ENCODE measurements at places on chromosomes 11 and 22.
A peak's percentile ranks its signal among the peaks of the same experiment; 100 is the strongest.

GRCh38 chr11:133549826-133550225 is 17.5 kb upstream of the OPCML start:
- no peak for DNase-seq

DNA sequence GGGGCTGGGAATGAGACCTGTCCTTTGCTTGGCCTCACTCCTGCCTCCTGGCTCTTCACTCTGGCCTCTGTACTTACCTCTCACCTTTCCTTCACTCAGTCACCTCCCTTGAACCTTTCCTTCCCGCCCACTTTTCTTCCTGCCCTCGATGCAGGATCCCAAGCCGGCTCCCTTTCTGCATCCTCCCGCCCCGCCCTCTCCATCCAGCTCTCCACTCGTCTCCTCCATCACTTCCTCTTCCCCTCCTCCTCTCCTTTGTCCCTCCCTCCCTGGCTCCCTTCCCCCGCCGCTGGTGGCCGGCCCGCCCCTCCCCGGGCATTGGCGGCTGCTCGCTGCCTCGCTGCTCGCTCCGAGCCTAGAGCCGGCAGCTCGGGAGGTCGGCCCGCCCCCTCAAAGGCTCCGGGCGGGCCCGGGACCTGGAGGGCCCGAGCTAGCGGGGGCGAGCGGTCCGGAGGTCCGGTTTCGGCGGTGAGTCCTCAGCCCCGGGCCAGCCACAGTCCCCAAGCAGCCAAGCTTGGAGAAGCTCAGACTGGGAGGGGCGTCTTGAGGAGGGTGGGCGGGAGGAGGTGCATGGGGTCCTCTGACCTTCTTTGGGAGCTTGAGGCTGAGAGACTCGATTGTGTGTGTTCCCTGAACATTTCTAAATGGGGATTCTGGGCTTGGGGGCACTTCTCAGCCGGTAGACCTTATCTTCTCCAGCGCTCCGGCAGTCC is 13.8 kb downstream of the PHLDB1 start:
- DNase-seq = peak; percentile 65

GRCh38 chr22:36258701-36259614 is 6.0 kb downstream of the APOL1 start:
- peak; percentile 69 for DNase-seq

DNA sequence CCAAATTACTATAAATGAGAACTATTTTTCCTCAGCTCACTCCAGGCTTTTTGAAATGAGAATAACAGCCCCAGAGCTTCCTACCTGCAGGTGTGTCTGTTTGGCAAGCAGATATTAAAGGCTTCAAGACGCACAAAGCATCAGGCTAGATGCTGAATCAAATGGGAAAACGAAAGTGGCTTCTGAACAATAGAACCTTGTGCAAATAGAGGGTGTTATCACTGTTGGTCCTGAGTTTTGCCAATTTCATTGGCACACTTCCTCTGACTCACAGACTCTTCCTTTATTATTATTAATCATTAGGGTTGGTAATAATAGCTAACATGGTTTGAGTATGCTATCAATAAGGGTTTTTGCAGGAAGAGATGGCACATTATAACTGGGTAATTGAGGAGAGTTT is 13.4 kb downstream of the SYT13 start:
- DNase-seq = no peak

- no peak for DNase-seq
Observed at GRCh38 chr11:103958475-103959215, 77.8 kb upstream of the DDI1 start.

DNA sequence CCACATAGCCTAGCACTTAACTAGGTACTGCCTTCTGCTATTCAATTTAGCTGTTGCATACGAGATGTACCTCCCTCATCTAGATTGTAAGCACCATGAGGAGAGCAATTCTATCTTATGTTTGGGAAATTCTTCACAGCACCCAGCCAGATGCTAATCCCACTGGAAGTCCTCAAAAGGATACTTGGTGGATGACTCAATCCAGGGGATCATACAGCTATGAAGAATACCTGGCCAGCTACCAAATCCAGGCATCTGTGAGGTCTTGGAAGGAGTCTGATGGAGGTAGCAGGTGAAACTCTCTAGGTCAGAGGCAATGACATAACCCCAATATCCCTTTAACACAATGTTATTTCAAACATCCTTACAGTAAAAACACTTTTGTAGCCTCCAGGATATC is 167.8 kb upstream of the NCAM1 start:
- no peak for DNase-seq

DNA sequence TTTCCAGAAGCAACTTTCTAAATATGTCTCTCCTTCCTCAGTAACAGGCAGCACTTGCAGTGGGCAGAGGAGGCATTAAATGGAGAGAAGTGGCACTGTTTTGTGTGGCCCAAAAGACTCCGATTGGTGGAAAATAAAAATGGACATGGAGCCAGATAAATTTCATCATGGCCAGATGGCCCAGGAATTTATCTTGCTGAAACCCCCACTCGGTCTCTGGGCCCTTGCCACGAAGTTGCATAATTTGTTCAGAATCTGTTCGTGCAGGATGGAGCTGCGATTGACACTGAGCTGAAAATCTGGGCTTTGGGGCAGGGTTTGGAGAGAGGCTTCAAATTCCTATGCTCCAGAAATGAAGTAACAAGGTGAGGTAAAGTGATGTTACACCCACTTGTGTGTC is 65.5 kb downstream of the C11orf91 start:
- no peak for DNase-seq

- DNase-seq = no peak
Observed at GRCh38 chr22:42493393-42493792, 26.2 kb downstream of the RRP7A start.

DNA sequence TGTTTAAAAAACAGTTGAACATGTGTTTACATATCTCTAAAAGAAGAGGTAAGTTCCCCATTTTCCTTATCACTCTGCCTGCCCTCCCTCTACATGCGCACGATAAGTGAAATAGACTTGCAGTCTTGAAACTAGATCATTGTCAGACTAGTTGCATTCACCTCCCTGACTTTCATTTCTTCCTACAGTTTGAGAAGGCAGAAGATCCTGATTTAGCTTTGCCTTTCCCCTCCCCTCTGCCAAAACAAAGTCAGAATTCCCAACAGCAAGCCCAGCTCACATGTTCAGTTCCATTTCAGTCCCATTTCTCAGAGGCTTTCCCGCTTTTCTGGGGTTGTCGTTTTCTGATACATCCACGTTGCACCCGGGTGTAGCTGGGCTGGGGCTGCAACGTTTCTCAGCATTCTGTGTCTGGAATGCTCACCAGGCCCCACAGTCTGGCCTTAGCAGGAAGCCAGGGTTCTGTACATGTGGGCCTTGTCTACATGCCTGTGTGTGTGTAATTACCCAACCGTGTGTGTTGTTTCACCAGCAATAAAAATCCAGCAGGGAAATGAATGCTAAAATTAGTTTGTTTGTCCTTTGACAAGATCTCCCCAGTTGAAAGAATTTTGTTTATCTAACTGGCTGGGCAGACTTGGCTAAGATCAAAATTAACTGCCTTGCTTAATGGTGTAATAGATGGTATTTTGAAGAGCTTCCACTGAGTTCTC is 179.2 kb downstream of the DBX1 start:
- no peak for DNase-seq

GRCh38 chr11:93000511-93001476 is 31.3 kb downstream of the MTNR1B start:
- no peak for DNase-seq

- DNase-seq = no peak
Observed at GRCh38 chr11:2482204-2482603, 37.4 kb downstream of the KCNQ1 start.

DNA sequence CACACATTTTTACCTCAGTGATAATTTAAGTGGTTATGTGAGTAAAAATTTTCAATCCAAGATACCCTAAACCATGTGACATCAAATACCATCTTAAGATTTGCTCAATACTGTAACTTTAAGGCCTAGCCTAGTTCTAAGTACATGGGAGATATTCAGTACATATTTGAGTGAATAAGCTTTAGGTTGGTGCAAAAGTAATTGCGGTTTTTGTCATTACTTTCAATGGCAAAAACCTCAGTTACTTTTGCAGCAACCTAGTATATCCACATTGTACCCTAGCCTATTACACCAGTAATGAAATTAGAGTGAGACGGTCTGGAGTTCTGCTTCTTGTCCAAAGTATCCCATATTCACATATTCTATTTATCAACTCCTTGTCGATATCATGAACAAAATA is 700.1 kb downstream of the LRRC4C start:
- DNase-seq = no peak

DNA sequence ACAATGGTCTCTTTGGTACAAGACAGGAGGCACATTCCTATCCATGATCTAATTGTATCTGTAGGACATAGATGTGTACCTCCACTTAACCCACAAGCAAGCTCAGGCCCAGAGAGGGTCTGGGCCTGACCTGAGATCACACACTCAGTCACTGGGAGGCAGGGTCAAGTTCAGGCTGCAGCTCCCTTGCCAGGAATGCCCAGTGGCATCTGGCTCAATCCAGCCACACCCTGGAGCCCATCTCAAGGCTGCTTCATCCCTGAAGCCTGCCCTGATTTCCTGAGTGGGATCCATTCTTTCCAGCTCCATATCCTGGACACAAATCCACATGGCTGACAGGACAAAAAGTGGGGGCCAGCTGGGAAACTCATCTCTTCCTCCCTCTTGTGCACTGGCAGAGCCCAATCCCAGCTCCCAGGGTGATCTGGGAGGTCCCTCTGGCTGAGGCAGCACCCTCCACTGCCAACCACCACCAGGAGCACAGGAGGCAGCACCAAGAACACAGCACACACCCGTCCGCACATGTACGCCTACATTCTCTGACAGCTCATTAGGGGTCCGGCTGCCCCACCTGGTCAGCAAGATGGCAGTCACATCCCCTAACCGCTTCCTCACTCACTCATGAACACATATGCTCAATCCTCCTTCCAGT is 39.2 kb upstream of the KLHL35 start:
- DNase-seq = no peak

DNA sequence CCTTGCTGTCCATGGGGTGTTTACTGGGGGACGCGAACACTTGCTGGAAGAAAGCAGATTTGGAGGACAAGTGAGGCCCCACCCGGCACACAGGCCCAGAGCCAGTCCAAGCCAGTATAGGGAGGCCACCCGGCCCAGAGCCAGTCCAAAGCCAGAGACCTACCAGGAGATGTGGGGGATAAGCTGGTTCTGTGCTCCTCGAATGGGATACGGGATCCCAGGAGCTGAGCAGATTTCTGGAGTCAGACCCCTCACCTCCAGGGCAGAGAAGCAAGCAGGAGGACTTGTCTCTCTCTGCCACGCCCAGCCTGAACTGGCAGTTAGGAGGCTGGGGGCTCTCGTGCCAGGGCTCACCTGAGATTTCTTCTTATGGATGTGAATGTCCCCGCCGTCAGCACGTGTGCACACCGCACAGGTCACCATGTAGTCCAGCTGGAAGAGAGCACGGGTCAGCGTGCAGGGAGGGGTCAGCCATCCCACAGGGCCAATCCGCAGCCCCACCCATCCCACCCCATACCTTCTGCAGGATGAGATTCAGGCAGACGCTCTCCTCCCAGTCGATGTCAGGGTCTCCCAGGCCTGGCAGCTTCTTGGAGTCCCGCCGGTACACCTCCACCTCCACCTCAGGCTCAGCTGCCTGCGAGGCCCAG is 35.3 kb downstream of the KIAA0930 start:
- no peak for DNase-seq

- no peak for DNase-seq
Observed at GRCh38 chr22:24444251-24444650, 16.9 kb downstream of the ADORA2A start.

DNA sequence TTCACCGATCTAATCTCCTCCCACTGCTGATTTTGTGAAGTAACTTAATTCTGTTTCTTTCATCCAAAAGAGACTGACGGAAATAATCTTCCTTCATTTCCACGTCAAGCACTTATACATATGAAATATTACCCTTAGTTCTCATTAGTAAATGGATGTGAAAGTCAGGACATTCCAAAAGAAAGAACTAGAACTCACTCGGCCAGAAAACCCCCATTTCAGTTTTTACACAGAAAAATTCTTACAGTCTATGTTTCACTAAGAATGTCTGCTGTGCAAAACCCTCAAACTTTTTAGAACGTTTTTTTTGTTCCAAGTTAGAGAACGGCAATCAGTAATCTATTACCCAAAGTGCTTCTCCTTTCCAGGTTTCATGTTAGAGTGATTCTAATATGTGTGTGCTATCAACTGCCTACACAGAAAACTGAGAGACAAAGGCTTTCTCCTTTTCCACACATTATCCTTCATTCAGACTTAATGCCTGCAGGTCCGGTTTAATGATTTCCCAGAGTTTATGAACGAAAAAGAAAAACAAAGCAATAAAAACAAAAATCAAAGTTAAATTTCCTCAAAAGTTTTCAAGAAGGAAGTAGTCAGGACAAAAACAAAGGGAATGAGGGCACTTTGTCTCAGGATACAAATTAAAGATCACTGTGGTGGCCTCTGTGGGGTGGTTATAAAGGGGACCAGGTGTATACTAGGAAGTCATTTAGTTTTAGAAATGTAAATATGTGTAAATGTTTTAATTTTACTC is 11.3 kb upstream of the SESN3 start:
- DNase-seq = no peak

DNA sequence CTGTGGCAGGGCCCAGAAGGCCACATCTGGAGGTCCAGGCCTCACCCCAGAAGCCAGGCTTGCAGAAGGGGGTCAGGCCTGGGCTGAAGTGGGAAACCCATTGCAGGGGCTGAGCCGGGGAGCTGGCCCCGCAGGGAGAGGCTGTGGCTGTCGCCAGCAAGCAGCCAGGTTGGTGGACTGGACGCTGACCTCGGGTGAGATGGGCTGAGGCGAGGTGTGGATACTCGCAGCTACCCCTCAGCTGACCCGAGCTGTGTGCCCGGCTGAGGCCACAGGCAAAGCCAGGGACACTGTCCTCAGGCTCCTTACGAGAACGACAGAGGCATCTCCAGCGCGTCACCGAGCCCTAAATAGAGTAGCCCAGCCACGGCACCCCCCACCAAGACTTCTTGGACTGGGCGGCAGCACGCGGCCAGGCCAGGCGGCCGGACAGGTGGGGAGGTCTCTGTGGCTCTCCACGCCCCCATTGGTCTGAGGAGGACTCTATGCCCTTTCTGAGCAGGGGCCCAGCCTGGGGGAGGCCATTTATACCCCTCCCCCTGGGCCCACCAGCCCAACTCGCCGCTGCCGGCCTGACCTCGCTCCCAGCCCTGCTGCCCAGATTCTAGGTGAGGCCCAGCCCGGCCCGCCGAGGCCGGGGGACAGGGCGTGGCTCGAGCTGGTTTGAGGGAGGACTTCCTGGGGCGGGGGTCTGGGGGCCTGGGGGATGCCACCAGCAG is at the start of gene TNNI2:
TSS of gene TNNI2 (plus strand) at position 556 of the 719 bp plus-strand sequence. CDS start 716 bp downstream, outside the sequence.
- no peak for DNase-seq

- no peak for DNase-seq
Observed at GRCh38 chr11:95556342-95557163, 233.0 kb downstream of the FAM76B start.

GRCh38 chr11:20089367-20089766 is 70.9 kb downstream of the DBX1 start:
- DNase-seq = no peak

DNA sequence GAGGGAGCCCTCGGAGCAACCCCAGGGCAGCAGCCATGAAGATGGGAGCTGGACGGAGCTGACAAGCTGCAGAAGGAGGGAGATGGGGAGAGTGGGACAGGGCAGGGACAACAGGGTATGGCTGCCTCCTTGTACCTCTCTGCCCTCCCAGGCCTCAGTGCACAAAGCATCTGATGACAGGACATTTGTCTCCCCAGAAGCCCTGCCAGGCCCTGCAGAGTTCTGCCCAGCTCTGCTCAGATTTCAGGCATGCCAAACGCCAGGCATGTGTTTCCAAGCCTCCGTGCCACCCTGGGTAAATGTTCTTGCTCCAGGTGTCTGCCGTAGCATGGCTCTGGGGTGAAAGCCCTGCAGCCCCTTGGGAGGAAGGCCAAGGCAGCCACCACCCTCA is 1.1 kb upstream of the IFITM10 start:
- no peak for DNase-seq

GRCh38 chr22:34914846-34915245 is 151.1 kb upstream of the ISX start:
- no peak for DNase-seq

- DNase-seq = peak; percentile 89
Observed at GRCh38 chr11:128848815-128849455, 18.2 kb downstream of the KCNJ1 start.

Data from endothelial cell (in vitro differentiated cells).